Left ventricle myocardium inferior (tissue), 1 donor: ENCODE measurements at places on chromosomes 7 and 10. TPM values are rescaled to one million over a fixed set of nuclear protein-coding genes. Genes with fewer than 3 reads are reported as not detected.

Gene SPDYE8
- not detected for total RNA-seq

Gene TMEM106B
- 60.3 TPM for total RNA-seq

Gene FAM25C
- total RNA-seq = not detected

Gene ZNF853
- total RNA-seq = 15.0 TPM

Gene SPDYE16
- total RNA-seq = 0.22 TPM

Gene DGKB
- 0.30 TPM for total RNA-seq

Gene UTF1
- not detected for total RNA-seq

Gene POLD2
- total RNA-seq = 78.0 TPM

Gene ZNF804B
- total RNA-seq = not detected

Gene ATP5MK
- total RNA-seq = 1,231 TPM

Gene PTPRZ1
- total RNA-seq = 0.80 TPM

Gene GIMAP2
- 5.0 TPM for total RNA-seq

GRCh38 chr10:61942604-61943461, 41.3 kb downstream of the ARID5B start:
- DNase-seq = no peak

DNA sequence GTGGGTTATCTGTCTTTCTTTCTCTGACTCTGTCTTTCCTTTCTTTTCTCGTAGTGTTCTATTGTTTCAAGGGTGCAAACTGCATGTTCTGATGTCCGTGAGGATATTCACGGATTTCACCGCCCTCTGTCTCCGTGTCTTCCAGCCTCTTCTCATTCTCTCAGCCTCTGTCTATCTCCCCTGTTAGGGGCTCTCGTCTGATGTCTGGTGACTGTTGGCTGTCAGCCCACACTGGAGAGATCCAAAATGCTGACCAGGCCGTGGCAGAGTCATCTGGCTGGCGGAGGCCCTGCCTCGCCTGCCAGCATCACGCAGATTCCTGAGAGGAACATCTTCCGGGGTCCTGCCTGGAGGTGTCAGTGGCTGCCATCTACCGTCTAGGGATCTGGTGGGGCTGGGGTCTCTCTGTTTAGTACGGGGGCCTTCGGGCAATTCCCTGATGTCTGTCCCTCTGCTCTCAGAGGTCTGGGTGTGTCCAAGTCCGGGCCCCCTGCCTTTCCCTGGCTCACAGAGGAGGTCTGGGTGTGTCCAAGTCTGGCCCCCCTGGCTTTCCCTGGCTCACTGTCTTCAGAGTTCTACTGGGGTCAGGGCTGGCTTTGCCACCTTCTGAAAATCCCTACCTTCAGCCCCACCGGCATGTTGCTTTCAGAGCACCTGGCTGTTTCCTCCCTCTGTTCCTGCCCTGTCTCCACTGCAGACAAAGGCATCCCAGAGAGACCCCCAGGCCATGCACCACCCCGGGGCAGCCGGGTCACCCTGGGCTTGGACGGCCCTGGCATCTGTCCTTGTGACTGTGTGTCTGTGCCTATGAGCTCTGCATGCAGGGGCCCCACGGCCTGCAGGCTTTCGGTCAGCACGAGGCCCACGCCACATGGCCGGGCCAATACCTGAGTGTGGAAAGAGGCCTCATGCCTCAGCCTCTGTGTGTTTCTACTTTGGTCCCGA, 14.0 kb upstream of the SCART1 start:
- DNase-seq = no peak

- no peak for DNase-seq
Measured at GRCh38 chr10:76301950-76302349, 870.5 kb downstream of the LRMDA start.

DNA sequence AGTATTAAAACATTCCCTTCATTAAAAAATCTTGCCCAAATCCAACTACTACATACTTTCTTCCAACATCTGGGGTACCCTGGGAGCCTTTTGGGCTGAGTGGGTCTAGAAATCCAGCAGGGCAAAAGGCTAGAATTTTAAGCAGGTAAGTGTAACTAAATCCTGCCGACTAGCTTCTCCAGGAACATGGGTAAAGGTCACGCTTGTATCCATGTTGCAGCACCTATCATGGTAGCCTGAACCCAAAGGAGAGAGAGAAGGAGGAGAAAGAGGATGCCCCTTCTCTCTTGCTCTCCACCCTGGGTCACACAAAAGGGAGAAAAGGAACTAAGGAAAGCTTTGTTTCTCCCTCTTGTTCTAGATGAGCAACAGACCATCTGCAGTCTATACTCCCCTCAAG, 53.3 kb downstream of the ZNF680 start:
- DNase-seq = no peak

- peak; percentile 45 for DNase-seq
Measured at GRCh38 chr10:80197972-80198916, 7.1 kb downstream of the ANXA11 start.

DNA sequence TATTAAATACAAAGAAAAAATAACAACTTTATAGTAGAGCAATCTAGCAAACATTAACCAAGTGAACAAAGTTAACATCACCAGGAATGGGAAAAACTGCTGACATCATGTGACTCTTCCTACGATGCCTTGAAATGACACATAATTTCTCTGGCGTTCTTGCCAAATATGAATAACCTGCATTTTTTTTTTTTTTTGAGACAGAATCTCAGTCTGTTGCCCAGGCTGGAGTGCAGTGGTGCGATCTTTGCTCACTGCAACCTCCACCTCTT, 126.5 kb upstream of the VKORC1L1 start:
- no peak for DNase-seq

GRCh38 chr7:18087026-18087686, 59.5 kb upstream of the PRPS1L1 start:
- peak; percentile 15 for DNase-seq

DNA sequence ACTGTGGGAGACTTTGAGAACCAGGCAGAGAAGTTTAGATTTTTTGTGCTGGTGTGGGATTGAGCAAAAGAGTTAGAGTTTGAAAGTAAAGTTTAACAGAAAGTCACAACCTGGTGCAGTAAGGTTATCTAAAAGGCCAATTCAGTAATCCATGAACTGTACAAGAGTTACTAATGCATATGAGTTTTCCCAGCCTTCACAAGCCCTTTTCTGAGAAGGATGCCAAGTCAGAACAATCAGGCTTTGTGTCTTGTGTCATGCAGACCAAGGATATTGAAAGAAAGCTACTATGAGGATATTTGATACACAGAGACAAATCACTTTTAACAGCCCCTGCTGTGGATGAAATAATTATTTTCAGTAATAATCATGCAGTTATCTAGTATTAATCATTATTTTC, 68.8 kb upstream of the MYO3A start:
- DNase-seq = no peak

- DNase-seq = no peak
Measured at GRCh38 chr7:148838905-148839304, 45.2 kb downstream of the EZH2 start.

GRCh38 chr7:17462131-17462631, 163.7 kb downstream of the AHR start:
- no peak for DNase-seq

GRCh38 chr10:132058111-132058745, 7.5 kb upstream of the JAKMIP3 start:
- no peak for DNase-seq

DNA sequence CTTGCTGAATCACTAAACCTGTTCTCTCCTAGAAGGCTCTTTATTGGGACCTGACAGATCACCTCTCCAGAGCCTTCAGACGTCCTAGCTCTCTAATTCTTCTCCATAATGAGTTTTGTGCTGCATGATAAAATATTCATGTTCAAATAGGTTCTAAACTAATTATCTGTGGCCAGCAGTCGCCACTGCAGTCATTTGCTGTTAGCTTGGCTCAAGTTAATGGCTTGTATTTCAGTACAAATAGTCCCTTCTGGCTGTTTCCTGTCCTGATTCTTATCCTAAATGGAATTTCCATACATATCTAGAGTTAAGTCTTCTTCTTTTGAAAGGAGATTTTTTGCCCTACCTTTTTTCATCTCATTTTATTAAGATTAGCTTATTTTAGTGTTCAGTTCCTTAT, 303.2 kb downstream of the EXOC4 start:
- DNase-seq = no peak

DNA sequence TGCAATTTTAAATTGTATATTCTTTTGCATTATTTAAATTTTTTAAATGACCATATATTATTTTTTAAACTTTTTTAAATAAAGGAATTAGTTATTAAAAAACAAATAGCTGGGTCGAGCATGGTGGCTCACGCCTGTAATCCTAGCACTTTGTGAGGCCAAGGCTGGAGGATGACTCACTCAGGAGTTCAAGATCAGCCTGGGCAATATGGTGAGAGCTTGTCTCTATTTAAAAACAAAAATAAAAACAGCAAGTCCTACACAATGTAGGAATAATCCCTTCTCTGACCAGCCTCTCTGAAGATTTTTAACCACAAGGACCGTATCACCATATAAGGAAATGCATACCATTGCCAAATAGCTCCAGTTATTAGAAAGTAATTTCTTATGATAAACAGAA, 19.6 kb downstream of the NOC3L start:
- DNase-seq = no peak

DNA sequence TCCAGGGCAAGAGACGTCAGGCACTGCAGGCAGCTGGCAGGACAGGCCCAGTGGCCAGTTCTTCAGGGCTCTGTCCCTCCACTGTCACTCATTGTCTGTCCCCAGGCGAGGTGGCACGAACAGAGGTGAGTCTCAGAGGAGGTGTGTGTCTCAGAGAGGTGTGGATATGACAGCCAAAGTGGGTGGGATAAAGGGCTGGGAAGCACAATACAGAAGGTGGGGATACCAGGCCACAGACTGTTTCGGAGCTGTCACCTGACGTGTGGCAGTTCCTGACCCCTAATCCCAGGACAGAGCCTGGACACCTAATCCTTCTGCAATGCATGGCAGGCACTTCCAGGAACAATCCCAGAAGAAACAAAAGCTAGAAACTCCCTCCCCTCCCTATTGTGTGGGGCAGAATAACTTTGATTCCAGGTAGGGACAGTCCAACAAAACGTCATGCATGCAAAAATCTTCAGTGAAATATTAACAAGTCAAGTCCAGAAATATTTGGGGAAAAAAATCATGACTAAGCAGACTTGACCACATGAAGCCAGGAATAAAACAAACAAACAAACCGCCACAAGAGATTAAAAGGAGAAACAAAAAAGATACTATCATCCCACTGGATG, 11.6 kb downstream of the KLRG2 start:
- no peak for DNase-seq

DNA sequence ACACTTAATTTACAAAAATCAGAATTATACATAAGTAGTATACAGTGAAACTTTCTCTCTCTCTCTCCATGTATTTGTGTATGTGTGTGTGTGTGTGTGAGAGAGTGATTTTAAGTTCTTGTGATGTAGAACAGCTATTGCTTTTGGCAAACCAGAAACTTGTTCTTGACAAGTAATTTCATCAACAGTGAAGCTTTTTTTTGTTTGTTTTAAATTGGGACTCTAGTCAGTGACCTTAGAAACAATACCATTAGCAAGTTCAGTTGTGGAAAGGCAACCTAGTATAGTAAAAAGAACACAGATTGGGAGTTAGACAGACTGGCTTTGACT, 319.1 kb downstream of the PTEN start:
- no peak for DNase-seq

GRCh38 chr7:51606601-51607154, 290.1 kb upstream of the COBL start:
- DNase-seq = no peak

- no peak for DNase-seq
Measured at GRCh38 chr10:93300288-93300917, 181.7 kb downstream of the MYOF start.

DNA sequence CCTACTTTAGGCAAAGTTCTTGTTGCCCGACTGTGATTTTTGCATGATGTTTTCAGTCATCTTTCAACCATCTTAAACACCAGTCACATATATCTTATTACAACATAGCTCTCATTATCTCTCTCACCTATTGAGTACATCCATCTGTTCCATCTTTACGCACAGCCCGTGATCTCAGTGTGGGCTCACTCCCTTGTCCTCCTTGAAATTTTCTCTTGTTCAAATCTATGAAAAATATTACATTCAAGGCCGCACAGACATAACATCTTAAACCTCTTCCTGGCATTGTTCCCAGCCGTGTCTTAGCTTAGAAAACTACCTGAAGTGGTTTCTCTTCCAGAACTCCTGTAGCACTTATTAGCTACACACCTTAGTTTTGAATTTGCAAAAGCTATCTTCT, 32.6 kb downstream of the NET1 start:
- no peak for DNase-seq

DNA sequence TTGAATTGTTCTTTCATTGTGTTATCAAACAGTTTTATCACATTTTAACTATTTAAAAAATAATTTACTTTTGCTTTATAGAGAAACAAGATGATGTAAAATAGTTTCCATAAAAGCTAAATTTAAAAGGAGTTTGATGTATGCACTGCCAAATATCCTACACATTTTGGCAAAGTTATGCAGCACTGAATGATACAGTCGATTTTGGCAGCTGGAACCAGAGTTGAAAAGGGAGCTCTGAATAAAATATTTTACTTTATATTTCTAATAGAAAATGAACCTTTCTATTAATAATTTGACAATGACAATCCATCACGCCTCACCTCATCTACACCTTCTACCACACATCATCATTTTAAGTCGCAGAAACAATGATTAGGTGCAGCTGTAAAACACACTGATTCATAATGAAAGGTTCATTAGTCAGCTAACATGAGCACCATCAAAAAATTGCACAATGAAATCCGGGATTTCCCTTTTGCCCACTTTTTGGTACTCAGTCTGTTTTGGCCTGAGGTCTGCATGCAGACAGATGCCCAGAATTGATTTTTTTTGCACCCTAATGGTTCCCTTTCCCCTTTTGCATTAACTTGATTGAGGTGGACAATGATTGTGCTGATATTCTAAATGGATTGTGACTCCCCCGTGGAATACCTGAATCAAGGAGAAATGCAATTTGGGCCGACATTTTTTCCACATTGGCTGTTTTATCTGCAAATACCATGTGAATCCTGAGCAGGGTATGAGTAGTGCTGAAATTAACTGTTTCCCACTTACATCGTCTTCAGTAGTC, 105.8 kb downstream of the THSD7A start:
- DNase-seq = no peak
